Neural cell (in vitro differentiated cells): ENCODE measurements at places on chromosomes 2 and 18. TPM values are rescaled to one million over a fixed set of nuclear protein-coding genes. Genes with fewer than 3 reads are reported as not detected.

INHBB gene
- polyA plus RNA-seq, result 0.10 TPM in 1 of 2 replicates, not detected in the other

ASPRV1 gene
- 6.3 and 7.7 TPM in 2 replicates for polyA plus RNA-seq

FAM161A gene
- polyA plus RNA-seq, result 12.0 and 17.5 TPM in 2 replicates

CNGA3 gene
- polyA plus RNA-seq, result 0.64 and 1.1 TPM in 2 replicates

MC5R gene
- not detected in 2 replicates for polyA plus RNA-seq

SERPINB7 gene
- polyA plus RNA-seq, result not detected in 2 replicates

ERFE gene
- 0.32 TPM in 1 of 2 replicates, not detected in the other for polyA plus RNA-seq

ATP5F1A gene
- 1,932 and 1,949 TPM in 2 replicates for polyA plus RNA-seq

CNNM4 gene
- polyA plus RNA-seq, result 7.2 and 7.5 TPM in 2 replicates

NT5DC4 gene
- not detected in 2 replicates for polyA plus RNA-seq

ITGAV gene
- polyA plus RNA-seq, result 5.6 and 6.6 TPM in 2 replicates

GALNT13 gene
- polyA plus RNA-seq, result 10.9 and 12.4 TPM in 2 replicates

DES gene
- not detected in 2 replicates for polyA plus RNA-seq

C2orf72 gene
- 37.7 and 73.3 TPM in 2 replicates for polyA plus RNA-seq

DPYSL5 gene
- polyA plus RNA-seq, result 111 and 157 TPM in 2 replicates

ANKRD62 gene
- polyA plus RNA-seq, result not detected in 2 replicates

FHOD3 gene
- 19.4 and 22.3 TPM in 2 replicates for polyA plus RNA-seq
